ENCODE measurements at places on chromosomes 5 and 9.
A peak's percentile ranks its signal among the peaks of the same experiment; 100 is the strongest.

GRCh38 chr5:72160329-72160728 lies 53.1 kb downstream of the MAP1B start:
- DNase-seq = no peak

DNA sequence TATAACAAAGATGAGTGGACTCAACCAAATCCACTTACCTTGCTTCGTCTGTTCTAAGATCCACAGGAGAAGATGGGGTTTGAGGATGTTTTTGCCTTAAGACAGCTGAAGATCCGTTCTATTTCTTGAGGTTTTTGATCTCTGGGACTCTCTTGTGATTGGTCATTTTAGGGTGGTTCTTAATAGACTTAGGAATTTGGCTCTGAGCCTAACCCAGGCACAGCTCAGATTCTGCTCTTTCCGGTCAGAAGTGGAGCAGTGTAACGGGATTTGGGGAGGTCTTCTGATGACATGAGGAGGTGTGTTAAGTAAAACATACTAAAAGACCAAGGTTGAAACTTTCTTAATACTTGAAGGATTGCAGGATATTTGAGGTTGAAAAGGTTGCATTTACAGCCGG lies 166.9 kb downstream of the DMRT2 start:
- DNase-seq = no peak

- no peak for DNase-seq
Observed at GRCh38 chr5:172664681-172665541, 23.8 kb downstream of the NEURL1B start.

GRCh38 chr5:172076761-172077244 lies 70.4 kb upstream of the FBXW11 start:
- DNase-seq = no peak

GRCh38 chr5:20974426-20974825 lies 986.4 kb upstream of the CDH18 start:
- peak; percentile 89 for DNase-seq

- DNase-seq = no peak
Observed at GRCh38 chr9:13282998-13283397, 3.5 kb upstream of the MPDZ start.

- no peak for DNase-seq
Observed at GRCh38 chr9:126784401-126784800, 20.4 kb upstream of the ZBTB43 start.

DNA sequence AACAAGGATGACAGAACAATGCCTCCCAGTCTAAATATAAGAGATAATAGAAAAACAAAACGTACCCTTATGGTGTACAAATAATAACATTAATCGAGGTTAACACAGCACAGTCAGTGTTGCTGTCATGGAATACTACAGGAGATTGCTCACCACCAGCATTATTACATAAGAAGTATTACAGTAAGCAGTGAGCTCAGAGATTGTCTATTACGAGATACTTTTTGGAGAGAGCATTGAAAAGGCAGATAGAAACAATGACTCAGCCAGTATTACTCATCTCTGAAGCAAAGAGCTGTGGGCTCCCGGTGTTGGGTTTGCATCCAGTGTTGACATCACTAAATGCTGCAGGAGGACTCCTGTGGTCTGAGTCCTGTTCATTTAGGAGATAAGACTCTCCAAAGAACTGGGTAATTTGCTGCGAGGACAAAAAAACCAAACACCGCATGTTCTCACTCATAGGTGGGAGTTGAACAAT lies 191.9 kb upstream of the SEMA6A start:
- no peak for DNase-seq

DNA sequence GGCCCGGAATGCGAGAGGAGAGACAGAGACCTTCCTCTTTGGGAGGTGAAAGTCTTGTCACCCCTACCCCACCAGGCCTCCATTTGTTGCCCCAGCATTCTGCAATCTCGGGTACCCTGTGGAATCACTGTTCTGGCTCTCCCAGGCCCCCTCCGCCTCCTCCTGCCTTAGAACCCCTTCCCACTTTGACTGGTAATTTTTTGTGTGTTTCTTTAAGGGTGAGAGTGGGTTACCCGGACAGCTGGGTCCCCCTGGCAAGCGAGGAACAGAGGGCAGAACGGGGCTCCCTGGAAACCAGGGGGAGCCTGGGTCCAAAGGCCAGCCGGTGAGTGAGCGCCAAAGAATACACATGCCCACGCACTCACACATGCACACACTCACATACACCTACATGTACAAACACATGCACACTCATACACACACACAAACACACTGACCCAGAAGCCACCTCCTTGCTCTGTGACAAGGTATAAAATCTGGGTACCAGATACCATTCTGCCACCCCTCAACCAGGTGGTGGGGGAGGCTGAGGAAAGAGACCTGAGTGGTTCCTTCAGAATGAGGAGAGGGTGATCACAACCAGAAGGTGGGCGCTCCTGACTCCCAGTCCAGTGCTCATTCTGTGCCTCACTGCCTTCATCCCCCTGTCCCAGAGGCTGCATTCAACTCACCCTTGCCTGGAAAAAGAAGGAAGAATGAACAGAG lies 30.9 kb upstream of the ORM1 start:
- DNase-seq = no peak

GRCh38 chr9:4327504-4328191 lies 27.8 kb upstream of the GLIS3 start:
- DNase-seq = no peak

- no peak for DNase-seq
Observed at GRCh38 chr5:171692107-171692506, 93.5 kb upstream of the SMIM23 start.

DNA sequence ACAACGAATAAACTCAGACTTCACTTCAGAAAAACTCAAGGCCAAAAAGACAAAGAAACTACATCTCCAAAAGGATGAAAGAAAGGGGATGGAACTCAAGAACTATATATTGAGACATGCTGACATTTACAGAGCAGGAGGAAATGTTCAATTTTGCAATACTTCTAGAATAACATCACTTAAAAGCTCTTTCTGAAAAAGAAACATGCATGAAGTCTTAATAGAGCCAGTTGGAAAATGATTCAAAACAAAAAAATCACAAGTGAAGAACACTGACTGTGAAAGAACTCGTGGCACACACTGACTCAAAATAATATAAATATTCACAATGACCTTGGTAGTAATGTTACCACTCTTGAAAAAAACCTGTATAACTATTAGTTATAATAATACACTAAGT lies 267.8 kb upstream of the NREP start:
- DNase-seq = no peak

GRCh38 chr5:58294598-58295305 lies 165.1 kb downstream of the PLK2 start:
- DNase-seq = no peak

DNA sequence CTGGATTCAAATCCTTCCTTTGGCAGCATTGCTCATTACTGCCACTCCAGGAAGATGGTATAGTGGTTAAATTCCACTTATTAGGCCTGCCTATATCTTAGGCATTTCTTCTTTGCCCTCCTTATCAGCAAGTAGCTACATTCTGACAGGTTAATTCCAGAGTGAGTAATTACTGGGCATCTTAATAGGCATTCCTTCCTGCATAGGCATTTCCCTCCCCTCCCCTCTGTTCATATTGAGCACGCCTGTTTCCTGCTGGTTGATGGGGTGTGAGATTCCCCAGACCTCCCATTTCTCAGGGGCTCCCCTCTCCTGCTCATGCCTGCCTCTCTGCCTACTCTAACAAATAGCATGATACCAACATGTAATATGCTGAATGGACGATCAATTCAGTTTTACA lies 305.9 kb downstream of the CYLC2 start:
- no peak for DNase-seq

GRCh38 chr9:111035543-111036428 lies 2.5 kb downstream of the LPAR1 start:
- no peak for DNase-seq

- DNase-seq = no peak
Observed at GRCh38 chr5:9622971-9623421, 7.2 kb downstream of the TAS2R1 start.

- no peak for DNase-seq
Observed at GRCh38 chr5:173764332-173765028, 123.7 kb upstream of the CPEB4 start.

DNA sequence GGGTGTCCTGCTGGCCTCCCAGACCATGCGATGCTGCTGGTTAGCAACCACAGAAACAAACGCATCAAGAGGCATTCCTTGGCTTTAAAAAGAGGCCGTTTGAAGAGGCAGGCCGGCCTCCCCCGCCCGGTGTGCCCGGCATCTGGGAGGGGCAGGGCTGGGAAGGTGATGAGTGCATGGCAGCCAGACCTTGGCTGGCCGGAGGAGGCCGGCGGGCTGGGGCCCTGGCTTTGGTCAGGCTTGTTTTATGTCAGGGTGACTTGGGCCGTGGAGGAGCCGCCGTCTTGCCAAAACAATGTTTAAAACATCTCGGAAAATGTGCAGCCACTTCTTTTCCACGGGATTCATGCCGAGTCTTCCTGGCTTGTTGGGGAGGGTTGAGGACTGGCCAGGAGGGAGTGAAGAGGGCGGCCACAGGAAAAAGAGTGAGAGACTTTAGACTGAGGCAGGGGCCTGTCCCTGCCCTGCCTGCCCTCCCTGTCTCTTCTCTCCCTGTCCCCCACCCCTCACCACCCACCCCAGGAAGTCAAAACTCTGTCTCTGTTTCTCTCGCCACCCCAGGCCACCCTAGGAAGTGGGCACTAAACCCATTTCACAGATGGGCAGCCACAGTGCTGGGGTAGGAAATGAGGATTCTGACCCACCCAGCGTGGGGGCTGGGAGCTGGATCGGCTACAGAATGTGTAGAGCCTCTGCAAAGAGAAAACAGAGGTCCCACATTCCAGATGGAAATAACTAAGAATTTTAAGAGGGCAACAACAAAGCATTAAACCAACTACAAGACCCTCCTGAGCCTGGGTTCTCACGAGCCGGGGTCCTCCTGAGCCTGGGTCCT lies 143.0 kb downstream of the RXRA start:
- DNase-seq = no peak

DNA sequence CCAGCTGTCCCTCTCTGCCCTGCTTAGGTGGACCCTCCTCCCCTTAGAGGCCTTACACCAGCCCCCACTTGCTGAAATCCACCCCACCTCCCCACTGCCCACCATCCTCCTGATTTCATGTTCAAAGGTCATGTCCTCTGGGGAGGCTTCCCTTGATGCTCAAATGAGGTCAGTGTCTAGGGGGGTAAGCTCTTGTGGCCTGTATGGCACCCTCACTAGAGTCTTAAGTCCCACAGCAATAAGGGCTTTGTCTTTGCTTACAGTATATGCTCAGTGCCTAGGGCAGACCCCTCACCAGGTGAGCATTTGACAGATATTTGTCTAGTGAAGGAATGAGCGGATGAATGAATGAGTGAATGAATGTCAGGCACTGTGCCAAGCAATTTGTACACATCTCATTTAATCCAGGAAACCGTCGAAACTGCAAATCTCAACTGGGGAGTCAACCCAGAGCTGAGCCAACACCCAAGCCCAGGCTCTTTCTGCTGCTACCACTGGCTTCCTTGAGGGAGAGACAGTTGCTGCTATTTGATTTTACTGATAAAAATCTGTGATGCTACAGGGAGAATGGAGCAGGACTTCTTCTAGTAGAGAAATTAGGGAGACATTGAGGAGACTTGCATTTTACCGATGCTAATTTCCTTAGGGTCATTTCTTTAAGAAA lies 101.9 kb downstream of the IQGAP2 start:
- no peak for DNase-seq

DNA sequence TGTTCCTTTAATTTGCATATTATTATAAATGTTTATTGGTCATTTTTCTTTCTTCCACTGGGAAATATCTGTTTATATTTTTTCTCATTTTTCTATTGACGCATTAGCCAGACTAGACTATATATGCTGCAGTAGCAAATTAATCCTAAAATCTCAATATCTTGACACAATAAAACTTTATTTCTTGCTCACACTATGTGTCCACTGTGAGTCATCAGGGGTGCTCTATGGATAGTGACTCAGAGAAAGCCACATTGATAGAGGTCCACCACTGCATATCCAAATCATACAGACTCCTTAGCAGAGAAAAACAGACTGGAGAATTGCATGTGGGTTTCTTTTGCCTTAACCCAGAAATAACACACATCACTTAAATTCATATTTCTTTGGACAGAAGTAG lies 20.8 kb downstream of the OR1L3 start:
- no peak for DNase-seq

GRCh38 chr9:110027671-110028081 lies 180.3 kb downstream of the C9orf152 start:
- DNase-seq = no peak

DNA sequence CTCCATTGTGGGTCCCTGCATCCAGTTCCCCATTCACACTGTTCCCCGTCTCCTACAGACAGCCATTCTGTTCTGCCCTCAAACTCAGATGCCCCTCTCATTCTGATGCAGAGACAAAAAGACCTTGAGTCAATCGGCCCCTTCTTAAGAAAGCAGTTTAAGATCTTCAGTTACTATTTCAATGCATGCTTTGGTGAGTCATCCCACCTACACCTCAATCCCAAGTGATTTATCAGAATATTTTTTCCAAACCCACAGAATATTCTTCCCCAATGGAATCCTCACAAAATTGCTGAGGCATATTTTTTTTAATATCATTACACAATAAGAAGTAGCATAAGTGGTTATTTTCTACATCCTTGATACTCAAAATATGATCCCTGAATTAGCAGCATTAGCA lies 92.4 kb upstream of the SLC1A1 start:
- DNase-seq = no peak

DNA sequence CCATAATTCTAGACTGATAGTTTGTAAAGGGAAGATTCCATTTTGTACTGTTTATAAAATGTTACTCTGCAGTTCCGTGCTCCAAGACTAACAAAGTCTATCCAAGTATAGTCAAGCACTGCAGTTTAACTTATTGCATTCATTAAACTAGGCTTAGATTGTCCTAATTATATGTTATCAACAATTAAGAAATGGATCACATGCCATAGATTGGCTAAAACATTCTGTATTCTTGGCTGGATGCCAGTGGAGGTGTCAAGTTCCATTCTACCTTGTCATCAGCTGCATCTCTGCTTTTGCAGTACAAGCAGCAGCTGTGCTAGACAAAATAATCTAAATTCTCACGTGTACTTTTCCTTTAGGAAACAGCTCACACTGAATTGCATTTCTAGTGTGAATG lies 69.4 kb upstream of the MEF2C start:
- DNase-seq = peak; percentile 34

DNA sequence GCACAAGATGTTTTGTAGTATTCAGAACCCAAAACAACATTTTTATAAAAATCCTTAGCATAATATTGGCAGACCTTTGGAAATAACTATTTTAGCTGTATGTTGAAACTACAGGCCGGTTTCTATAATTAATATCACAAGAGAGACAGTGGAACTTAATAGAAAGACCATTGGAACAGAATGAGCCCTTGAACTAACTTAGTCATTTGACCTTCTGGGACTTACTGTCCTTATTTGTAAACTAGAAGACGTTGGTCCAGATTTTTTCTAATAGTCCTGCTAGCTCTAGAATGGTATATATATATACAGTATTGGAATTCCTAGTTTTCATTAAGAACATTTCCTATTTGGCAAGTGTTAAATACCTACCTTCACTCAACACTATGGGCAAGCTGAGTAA lies 69.5 kb upstream of the ALDH1A1 start:
- no peak for DNase-seq

Measured in NCI-H2171 (cell line).